ENCODE measurements at places on chromosomes 16 and 17.

- peak; percentile 61 for DNase-seq
Observed at GRCh38 chr16:21656795-21657768, 4.7 kb upstream of the IGSF6 start.

DNA sequence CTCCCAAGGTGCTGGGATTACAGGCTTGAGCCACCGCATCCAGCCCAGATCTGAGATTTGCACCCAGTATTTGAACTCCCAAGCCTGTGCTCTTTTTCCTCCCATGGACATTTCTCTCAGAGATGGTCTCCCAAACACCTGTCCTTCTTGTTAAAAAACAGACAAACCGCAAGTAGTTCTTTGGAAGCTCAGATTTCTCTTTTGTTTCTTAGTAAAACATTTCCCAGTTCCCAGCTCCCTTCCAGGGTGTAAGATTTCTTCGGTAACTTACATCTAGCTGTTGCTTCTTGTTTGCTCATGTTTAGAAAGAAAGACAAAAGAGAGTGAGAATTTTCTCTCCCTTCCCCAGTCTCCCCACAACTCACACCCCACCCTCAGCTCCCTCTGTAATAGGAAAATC is 36.2 kb downstream of the IL4R start:
- no peak for DNase-seq

DNA sequence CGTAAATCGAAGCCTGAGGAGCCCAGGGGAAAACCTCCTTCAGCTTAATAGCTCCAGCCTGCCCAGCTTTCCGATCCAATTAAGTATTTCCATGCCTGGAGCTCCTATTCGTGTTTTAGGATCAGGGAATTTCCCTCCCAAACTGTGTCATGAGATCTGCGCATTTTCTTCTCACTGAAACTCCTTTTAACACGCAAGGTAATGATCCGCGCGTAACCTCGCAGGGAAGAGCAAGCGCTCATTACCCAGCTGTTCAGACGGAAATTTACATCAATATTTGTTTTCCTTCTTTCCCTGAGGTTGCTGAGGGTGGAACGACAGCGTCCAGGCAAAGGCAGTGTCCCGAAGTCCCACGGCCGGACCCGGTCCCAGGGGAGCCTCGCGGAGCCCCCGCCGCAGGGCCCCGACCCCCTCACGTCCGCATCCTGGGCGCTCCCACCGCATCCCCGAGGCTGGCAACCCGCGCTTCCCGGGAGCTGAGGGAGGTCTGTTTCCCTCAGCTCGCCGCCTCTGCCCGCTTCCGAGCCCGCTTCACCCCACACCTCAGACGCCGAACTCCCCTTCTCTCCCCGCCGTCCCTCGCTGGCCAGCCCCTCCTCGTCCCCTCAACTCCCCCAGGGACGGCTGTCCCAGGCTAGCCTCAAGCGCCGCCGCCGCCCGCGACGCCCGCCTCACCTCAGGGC is 415 bp downstream of the ABCA5 start:
- DNase-seq = peak; percentile 73

DNA sequence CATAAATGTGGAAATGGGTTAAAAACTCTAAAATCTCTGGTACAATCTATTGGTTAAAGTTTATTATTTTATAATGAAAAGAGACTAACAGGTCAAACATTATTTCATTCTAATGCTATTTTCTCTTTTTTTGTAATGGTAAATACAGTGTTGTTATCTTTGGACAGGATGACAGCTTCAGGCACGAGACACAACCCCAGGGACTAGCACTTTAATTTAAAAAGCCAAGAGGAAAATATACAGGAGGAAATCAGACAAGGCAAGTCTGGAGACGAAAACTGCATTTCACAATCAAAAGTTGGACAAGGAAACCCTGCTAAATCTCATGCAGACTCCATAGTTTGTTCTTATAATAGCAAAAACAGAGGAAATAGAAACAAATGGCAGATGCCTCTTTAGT is 589.1 kb upstream of the CDH8 start:
- DNase-seq = no peak

GRCh38 chr16:1708768-1709180 is 2.8 kb downstream of the MAPK8IP3 start:
- peak; percentile 73 for DNase-seq

- peak; percentile 90 for DNase-seq
Observed at GRCh38 chr17:63425483-63425882, 20.6 kb downstream of the CYB561 start.

DNA sequence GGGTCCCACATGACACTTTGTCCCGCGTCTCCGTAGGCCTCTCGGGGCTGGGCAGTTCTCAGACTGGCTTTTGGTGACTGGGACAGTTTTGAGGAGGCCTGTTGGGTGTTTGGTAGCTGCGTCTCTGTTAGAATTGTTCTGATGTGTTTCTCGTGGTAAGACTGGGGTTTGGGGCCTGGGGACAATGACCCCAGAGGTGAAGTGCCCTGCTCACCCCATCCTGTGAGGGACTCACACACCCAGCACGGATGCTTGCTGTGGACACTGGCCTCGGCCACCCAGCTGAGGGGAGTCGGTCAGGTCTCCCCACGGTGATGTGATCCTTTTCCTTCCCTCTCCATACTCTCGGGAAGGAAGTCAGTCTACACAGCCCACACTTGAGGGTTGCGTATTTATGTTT is 50.3 kb downstream of the METRNL start:
- DNase-seq = no peak

- peak; percentile 34 for DNase-seq
Observed at GRCh38 chr17:29844339-29845048, 85.5 kb downstream of the SSH2 start.

DNA sequence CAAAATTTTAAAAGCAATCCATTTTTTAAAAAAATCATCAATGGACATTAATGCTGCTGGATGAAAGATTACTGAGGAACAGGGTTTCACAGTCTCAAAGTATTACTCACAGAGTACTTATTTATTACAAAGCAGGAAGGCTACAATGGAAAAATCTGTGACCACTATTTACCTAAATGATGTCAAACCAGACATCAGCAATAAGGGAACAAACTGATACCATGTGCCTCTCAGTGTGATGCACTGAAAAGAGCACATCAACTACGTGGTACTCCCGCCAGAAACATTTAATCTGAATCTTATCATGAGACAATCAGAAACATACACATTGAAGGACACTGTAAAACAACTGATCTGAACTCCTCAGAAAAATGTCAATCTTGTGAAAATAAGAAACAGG is 124.2 kb downstream of the PARN start:
- no peak for DNase-seq

GRCh38 chr17:15220785-15221184 is 44.3 kb downstream of the PMP22 start:
- DNase-seq = no peak

GRCh38 chr16:54318941-54319340 is 32.4 kb upstream of the IRX3 start:
- DNase-seq = no peak

GRCh38 chr17:67639555-67639954 is 78.2 kb upstream of the NOL11 start:
- no peak for DNase-seq

GRCh38 chr17:51683291-51683690 is 422.9 kb downstream of the UTP18 start:
- no peak for DNase-seq

DNA sequence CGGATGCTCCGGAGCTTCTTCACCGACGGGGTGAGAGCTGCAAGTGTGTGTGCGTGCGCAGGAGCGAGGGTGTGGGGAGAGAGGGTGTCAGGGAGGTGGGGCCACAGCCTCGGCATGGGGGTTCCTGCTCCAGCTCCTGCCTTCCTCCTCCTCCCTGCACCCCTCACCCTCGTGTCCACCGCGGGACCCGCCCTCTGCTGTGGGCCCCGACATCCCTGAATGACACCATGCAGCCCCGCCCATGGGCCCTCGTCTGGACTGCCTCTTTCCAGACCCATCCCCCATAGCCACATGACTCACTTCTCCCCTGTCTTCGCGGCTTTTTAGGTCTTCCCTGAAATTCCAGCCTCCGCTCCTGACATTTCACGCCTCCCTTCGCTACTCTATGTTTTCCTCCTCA is 41.6 kb downstream of the ARHGAP23 start:
- no peak for DNase-seq

DNA sequence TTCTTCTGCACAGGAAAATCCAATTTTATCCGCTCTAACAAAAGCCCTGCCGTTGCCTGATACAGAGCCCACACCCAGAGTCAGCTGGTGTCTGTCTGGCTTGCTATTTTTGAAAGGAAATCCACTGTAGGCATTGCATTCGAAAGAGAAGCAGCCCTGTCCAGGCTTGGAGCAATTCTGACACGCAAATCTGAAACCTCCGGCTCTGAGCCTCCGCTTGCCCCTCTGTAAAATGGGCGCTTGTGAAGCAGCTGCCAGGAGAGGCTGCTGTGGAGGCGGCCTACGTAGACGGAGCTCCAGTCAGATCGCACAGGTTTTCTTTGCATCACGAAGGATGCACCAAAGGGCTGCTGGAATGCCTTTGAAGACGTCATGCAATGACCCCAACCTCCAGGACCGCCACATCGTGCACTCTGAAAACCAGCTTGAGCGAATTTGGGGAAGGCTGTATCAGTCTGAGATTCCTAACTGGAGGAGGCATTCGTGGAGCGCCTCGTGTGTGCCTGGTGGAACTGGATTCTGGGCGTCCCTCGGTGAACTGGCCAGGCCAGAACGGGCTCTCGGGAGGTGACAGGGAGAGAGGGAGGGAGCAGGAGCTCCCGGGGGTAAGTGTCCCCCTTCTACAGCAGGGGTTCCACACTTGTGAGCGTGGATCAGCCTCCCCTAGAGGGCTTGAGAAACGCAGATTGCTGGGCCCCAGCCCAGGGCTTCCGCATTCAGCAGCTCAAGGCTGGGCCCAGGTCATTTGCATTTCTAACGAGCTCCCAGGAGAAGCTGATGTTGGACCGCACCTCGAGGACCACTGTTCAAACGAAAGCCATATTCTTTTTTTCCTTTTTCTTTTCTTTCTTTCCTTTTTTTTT is 215.5 kb downstream of the MRTFB start:
- no peak for DNase-seq

- no peak for DNase-seq
Observed at GRCh38 chr17:27552276-27552732, 78.7 kb upstream of the LGALS9 start.

DNA sequence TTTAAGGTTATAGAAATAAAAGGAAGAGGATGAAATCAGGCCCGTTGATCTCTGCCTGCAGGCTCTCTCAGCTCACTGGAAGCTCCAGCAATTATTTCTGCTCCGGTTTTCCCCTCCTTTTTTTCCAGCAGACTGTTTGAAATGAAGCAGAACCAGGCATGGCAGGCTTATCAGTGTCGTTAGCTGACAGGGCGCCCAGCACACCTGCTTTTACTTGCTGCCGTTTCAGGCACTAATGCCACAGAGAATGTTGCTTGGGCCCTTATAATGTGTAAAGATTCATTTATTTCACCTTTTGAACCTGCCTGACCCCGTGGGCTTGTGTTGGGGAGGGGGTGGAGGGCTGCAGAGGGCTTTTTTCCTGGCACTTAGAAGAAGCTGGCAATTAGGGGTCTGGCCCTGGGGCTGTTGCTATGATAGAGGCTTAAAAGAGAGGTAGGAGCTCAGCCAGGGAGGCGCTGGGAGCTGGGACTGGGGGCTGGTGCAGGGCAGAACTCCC is 108.1 kb downstream of the IRX3 start:
- DNase-seq = peak; percentile 91

DNA sequence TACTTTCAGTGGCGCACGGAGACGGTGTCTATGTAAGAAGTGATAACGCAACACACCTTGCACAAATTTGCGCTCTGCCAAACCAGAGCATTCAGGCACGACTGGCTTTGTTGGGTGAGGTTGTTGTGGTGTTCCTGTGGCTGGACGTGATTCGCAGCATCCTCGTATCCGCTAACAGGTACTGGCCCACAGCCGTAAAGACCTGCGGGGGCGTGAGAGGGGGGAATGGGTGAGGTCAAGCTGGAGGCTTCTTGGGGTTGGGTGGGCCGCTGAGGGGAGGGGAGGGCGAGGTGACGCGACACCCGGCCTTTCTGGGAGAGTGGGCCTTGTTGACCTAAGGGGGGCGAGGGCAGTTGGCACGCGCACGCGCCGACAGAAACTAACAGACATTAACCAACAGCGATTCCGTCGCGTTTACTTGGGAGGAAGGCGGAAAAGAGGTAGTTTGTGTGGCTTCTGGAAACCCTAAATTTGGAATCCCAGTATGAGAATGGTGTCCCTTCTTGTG is 510.9 kb downstream of the KCNJ18 start:
- no peak for DNase-seq

GRCh38 chr17:31806921-31807320 is 52.1 kb downstream of the COPRS start:
- DNase-seq = no peak

DNA sequence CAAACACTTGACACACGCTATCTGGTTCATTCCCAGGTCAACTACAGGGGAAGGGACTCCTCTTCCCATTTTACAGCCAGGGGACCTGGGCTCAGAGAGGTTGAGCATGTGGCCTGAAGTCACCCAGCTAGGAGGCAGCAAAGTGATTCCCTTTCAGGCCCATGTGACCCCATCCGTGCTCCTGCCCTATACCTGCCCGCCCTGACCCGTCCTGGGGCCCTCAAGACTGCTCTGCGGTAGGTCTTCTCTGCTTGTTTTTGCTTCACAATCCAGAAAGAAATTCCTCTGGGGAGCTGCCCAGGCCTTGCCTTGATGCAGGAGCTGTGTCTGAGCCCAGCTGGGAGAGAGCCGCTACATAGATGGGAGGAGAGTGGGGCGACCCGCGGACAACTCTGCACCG is 161.4 kb downstream of the SDK2 start:
- DNase-seq = no peak

DNA sequence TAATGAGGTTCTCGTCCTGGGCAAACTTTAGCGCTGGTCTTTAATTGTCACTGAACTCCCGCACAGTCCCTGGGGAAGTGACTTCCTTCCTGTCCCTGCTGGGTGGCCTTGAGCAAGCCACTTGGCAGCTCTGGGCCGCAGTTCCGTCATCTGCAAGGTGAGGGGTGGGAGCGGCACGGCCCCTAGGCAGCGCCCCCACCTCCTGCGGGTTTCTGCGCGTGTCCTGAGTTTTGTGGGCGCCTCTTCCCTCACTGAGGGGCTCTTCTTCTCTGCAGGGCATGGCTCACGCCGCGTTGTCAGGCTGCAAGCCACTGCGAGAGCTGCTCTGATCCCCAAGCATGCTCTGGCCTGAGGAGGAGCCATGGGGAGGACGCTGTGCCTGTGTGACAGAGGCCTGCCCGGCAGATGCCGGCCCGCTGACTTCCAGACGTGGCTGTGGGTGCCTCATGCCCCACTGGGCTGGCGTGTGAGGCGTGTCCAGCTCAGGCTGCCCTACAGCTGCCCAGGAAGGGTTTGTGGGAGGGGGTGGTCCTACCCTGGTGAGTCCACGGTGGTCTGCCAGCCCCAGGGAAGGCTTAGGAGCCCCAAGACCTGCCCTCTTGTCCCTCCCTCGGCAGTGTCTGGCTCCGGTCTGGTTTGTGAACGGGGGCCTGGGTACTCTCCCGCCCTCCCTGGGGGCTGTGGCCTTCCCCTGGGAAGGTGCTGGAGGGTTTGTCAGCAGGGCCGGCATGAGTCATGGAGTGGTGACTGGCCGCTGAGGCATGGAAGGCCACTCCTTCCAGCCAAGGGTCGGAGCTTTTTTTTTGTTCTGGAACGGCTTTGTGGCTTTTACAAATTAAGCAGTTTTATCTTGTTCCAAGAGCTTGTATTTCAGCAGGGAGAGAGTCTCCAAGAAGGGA is 182.0 kb downstream of the SEC14L1 start:
- DNase-seq = no peak

Measured in NCI-H1417 (cell line).